ENCODE measurements at places on chromosomes 3 and 15.

- DNase-seq = peak; percentile 92
Observed at GRCh38 chr15:44215594-44215993, 20.5 kb upstream of the FRMD5 start.

GRCh38 chr3:188152660-188153436, 1.1 kb upstream of the LPP start:
- DNase-seq = peak; percentile 57

GRCh38 chr3:116920826-116921610, 211.4 kb downstream of the TUSC7 start:
- DNase-seq = no peak

- DNase-seq = no peak
Observed at GRCh38 chr3:16441371-16441875, 72.1 kb downstream of the RFTN1 start.

GRCh38 chr15:72599855-72600464, 54.5 kb upstream of the GOLGA6B start:
- DNase-seq = peak; percentile 55

Measured in HFFc6 (cell line).